HL-60 (cell line): ENCODE measurements at places on chromosomes 1 and 21.

- DNase-seq: no peak
Measured at GRCh38 chr1:31439276-31439675, 26.3 kb downstream of the SERINC2 start.

GRCh38 chr1:94884106-94884505, 42.8 kb downstream of the CNN3 start:
- no peak for DNase-seq

GRCh38 chr1:228088586-228089498, 6.3 kb downstream of the ARF1 start:
- DNase-seq: peak; percentile 82

GRCh38 chr1:5501206-5501930, 490.9 kb downstream of the NPHP4 start:
- DNase-seq: no peak

DNA sequence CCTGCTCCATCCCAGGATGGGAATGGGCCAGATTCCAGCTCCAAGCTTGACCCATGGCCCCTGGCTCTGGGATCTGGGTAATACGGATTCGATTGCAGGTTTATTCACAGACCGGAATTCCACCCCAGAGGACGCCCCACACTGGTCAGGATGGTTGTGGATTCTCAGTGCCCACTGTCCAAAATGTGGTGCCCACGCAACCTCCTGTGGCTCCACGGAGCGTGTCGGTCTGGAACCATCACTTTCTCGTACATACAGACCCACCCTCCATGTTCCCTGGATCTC, 31.6 kb downstream of the KRTAP10-1 start:
- DNase-seq: no peak

DNA sequence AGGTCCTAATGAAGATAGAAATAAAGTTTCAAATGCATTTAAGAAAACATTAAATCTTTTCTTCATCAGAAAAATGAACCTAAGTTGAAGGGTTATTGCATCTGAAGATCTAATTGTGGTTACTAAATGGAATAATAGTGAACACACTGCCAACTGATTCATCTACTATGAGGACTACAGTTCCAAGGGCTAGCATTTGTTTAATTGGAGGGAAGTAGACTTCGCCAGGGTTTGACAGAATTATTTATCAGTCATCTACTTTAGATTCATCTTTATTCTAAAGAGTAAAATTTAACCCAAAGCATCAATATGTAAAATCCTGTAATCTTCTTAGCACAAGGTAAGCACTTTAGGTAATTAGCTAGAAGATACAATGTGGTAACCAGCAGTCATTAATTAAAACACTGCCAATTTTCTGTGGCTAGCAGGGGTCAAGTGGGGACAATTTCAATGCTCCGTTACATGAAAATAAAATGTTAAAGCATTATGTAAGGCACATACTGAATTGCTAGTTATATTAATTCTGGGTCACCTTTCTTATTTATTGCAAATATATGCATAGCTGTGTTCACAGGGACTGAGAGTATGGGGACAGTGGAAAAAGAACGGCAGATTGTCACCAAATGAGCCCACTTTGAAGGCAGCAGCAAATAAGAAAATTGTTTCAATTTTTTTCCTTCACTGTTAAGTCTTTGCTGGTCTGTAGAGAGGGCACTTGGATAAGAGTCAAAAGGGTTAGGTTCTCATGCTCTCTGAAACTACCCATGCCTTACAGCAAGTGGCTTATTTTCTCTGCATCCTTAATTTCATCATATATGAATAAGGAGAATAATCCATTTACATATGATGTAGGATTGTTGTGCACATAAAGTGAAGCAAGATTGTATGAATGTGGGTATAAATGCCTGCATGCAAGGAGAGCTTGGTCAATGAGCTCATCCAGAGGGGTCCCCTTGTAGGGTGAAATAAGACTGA, 416.0 kb downstream of the PCP4 start:
- DNase-seq: no peak

- DNase-seq: peak; percentile 14
Measured at GRCh38 chr1:31715087-31715872, 11.5 kb upstream of the COL16A1 start.

DNA sequence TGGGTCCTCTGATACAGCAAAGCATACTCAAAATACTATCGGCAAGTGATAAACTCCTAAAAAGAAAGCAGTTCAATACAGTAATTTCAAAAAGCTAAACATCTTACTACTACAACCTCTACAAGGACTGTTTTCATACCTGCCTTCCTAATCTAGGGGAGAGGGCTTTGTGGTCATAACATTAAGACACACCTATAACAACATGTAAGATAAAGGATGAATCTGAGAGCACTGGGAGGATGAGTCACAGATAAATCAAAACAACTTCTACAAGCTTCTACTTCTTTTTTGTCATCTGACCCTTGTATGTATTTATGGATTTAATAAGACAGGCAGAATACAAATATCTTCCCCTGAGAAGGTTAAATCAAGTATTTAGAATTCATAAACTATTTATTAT, 40.0 kb downstream of the LTN1 start:
- DNase-seq: no peak

- DNase-seq: no peak
Measured at GRCh38 chr1:199463521-199464127, 563.9 kb upstream of the NR5A2 start.

DNA sequence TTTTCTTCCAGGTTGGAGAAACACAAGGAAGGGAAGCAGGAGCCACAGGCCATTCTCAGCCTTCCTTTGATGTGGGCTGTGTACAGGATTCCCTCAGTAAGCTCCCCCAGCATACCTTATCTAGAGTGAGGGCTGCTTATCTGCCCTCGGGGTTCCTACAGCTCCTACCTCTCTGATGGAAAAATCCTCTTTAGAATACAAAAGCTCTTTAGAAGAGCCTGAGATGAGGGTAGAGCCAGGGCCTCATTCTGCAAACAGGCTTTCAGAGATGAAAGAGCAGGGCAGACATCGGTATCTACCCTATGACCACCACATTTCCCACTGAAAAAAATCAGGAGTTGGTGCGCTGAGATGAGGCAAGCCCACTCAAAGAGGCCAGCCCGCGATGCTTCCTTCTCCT, 85.1 kb downstream of the PLPP3 start:
- no peak for DNase-seq

- no peak for DNase-seq
Measured at GRCh38 chr1:115165776-115166175, 76.5 kb upstream of the TSPAN2 start.

DNA sequence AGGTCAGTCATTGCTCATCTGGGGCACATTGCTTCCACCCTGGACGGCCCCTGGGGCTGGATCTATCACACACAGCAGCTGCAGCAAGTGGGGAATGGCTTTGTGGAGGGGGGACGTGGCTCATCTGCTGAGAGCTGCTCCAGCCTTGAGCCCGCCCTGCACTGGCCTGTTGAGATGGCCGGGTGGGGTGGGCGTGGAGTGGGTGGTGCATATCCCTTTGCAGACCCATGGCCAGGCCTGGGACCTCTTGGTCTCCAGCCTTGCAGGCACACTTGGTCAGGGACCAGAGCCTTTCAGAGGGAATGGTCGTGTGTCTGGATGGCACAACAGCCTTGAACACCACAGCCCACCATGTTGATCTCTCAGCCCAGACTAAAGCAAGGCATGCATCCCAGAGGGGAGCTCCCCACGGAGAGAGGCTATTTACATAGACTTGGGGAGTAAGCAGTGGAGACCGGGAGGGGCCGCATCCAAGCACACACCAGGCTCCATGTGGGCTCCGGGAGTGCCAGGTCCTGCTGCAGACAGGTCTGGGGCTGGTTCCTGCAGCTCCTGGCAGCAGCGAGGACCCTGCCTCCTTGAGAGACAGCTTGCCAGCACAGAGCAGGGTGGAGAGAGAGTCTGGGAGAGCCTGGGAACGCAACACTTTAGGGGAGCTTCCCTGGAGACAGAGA, 52.8 kb upstream of the SELENON start:
- DNase-seq: no peak

DNA sequence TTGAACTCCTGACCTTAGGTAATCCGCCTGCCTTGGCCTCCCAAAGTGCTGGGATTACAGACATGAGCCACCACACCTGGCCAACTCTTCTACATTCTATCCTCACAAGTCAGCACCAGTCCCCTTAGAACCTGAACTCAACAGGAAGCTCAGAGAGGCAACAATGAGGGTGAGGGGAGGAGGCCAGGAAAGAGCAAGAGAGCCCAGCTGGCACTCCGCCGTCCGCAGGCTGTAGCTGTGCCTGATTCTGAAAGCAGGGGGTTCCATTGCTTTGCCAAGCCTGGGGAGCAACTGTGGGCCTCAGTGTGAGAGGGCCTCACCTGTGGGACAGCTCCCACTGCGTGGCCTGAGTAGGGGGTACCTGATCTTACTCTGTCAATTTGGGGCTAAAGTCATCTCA, 18.7 kb downstream of the STK40 start:
- no peak for DNase-seq

DNA sequence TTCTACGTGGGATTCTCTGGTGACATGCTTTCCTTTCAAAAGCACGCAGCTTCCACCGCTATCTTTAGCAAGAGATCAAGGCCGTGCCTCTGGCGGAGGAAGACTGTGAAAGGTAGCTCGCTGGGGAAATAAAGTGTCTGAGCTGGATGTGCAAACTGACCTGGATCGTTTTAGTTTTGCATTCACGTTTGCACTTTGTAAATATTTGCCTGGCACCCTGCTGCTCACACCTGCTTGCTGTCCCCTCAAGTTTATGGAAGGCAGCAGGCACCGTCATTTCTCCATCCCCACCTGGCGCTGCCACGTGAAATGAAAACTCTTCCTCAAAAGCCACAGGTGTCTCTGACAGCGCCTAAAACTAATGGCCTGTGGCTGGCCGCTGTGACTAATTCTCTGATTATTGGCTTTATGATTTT, 44.0 kb upstream of the TARDBP start:
- DNase-seq: no peak

- no peak for DNase-seq
Measured at GRCh38 chr1:14876747-14877146, 276.8 kb upstream of the TMEM51 start.

DNA sequence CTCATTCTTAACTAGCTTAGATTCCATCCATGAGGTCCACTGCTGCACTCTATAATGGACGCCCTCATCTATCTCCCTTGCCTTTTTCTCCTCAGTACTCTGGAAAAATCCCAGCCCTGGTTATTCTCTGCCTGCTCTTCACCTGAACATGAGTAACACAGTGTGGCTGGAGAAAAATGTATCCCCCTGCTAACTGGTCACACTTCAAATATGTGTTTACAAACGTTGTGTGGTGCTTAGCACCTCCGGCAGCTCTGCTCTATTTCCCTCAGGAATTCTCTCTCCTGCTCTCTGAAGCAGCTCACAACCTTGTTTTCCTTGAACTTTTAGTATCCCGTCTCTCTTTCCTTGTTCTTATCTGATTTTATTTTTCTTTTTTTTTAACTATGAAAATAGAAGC, 4.1 kb downstream of the SCCPDH start:
- DNase-seq: no peak

DNA sequence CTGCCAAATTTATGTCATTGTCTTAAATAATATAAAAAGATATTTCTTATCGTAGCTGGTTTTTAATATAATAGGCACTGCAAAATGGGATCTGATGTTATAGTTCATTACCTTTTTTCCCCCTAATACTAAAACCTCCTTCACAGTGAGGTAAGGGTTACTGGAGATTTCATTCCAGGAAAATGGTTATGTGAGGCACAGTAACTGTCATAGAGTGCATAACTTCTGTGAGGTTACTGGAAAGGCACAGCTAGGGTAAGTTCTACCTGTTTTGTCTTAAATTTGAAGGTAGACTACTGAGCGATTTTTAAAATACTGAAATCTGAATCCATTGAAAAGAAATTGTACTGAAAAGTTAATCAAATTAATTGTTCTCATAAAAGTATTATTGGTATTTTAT, 13.0 kb downstream of the ADGRL2 start:
- no peak for DNase-seq

DNA sequence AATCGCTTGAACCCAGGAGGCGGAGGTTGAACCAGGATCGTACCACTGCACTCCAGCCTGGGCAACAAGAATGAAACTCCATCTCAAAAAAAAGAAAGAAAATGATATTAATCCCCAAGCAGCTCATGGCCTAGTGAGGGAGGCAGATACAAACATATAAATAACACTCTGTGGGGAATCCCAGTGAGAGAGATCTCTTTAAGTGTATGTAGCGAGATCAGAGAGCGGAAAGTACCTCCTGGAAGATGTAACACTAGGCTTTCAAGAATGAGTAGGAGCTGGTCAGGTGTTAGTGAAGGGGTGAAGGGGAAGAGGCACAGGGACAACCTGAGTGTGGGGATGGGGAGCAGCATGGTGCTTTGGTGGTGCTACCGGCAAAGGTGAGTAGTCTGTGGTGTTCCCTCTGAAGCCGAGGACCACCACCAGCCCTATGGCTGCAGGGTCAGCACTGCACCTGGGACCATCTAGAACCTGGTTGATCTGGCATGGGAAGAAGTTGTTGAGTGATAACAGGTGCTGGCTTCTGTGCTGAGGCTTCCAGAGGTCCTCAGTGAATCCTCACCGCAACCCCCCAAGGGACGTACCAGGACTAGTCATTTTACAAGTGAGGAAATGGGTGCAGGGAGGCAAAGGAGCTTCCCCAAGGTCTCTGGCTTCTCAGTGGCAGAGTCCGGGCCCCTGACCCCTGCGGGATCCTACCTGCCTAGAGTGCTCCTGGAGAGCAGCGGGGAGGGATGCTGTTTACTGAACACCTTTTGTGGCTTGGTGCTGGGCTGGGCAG, 367.6 kb upstream of the VAMP3 start:
- DNase-seq: no peak

GRCh38 chr1:107404756-107405155, 263.9 kb downstream of the NTNG1 start:
- DNase-seq: no peak

GRCh38 chr21:17667256-17667655, 54.6 kb upstream of the BTG3 start:
- no peak for DNase-seq

- DNase-seq: no peak
Measured at GRCh38 chr1:154584267-154584994, 16.9 kb downstream of the CHRNB2 start.

GRCh38 chr1:57036641-57037579, 71.1 kb upstream of the C8B start:
- DNase-seq: no peak

- no peak for DNase-seq
Measured at GRCh38 chr1:151309811-151310323, 17.3 kb downstream of the PI4KB start.

DNA sequence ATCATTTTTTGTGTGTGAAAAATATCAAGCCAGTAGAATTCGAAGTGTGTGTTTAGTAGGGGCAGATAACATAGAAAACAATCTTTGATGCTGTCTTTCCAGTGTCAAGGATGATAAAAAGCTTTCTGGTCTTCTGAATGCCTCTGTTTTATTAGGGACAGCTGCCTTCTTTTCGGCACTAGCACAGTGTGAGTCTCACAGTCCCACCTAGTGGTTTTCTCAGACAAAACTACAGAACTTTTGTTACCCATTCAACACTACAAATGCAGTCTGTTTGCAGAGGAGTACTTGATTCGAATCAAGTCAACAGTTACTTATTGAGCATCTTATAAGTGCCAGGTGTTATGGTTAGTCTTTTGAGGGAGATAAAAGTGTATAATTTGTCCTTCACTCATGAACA, 30.6 kb upstream of the MCOLN3 start:
- DNase-seq: no peak

- DNase-seq: peak; percentile 74
Measured at GRCh38 chr21:46457801-46458314, 833 bp upstream of the DIP2A start.

- DNase-seq: no peak
Measured at GRCh38 chr1:93614986-93615581, 66.6 kb downstream of the BCAR3 start.
